Stimulated activated memory B cell treated with anti-CD40 and anti-IgM and Interleukin-4, amounts not matched to agents 10 μg/mL and 1 μg/mL and 100 μg/mL, for 72 hours (primary cell): ENCODE measurements at places on chromosomes 7 and 10.
A peak's percentile ranks its signal among the peaks of the same experiment; 100 is the strongest.

DNA sequence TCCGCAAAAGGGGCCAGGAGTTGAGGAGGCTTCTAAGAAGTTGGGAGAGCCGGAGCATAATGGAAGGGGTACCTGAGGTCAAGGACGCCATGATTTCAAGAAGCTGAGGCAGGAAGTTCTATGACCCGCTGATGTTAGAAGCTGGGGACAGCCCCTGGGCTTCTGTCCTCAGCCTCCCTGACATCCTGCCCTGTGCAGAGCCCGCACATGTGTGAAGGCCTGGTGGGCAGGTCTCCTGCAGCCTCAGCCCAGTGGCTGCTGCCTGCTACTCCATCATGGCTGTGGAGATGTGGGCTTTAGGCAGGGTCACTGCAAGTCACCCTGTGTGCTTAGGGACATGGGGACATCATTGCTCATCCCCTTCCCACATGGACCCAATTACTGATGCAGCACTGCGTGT is 53.8 kb upstream of the PCBD1 start:
- ATAC-seq = no peak

DNA sequence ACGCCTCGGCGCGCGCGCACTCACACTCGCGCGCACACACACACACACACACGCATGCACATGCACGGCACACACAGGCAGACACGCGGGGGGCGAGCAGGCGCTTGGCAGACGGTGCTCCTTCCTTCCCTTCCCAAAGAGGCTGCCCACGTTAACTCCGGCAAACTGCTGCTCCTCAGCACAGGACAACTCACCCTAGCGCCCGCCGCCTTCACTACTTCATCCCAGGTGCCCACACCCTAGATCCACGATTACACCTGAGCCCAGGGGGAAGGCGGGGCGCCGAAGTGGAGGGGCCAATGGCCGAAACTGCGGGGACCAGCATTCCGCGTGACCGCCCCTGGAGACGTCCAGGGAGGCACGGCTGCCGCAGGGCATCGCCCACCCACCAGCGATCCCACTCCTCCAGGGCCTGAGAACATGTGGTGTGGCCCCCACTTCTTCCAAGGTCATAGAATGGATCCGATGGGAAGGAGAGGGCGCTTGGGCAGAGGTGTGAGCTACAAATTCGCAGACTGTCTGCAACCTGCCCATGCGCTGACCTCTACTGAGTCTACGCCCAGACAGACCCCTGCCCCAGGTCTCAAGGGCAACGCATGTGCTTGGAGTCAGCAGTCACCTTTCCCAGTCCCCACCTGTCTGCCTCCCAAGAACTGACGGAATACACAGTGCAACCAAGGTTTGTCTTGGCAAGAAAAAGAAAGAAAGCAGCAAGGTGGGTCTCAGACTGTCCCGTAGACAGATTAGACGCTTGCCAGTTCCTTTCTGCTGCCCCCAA is 74.6 kb downstream of the CALN1 start:
- ATAC-seq = no peak

GRCh38 chr7:140924019-140924820 is 509 bp downstream of the BRAF start:
- ATAC-seq = peak; percentile 86

- no peak for ATAC-seq
These were observed 473 bp upstream of the ZNF32 start for GRCh38 chr10:43649185-43649523.

DNA sequence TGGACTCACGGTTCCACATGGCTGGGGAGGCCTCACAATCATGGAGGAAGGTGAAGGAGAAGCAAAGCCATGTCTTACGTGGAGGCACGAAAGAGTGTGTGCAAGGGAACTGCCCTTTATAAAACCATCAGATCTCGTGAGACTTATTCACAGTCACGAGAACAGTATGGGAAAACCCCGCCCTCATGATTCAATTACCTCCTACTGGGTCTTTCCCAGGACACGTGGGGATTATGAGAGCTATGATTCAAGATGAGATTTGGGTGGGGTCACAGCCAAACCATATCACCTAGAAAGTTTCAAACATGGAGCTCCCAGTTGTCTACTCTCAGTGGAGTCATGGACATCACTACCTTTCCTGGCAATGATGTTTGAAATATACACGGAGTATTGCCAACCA is 49.6 kb downstream of the CYCS start:
- no peak for ATAC-seq

DNA sequence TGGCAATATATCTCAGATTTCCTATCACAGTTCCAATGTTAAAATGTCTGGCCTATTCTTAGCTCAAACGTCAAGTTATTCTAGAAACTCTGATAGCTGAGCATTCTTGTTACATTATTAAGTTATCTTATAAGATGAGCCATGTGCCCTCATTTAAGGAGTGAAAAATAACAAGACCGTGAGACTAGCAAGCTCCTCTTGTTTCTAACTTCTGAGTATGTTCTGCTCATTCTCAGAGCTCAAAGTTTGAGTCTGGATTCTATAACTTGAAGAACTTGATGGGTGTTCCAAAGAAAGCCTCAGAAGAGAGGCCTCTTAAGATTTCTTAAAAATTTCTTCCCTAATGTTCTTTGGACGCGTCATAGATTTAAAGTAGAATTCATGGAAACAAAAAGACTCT is 215.2 kb downstream of the HTR7 start:
- ATAC-seq = no peak

GRCh38 chr7:105920766-105921165 is 42.3 kb upstream of the CDHR3 start:
- ATAC-seq = no peak

GRCh38 chr10:125840955-125841354 is 17.6 kb downstream of the BCCIP start:
- ATAC-seq = no peak

- no peak for ATAC-seq
These were observed 33.4 kb upstream of the NRBF2 start for GRCh38 chr10:63099734-63100133.

- ATAC-seq = peak; percentile 13
These were observed 130.0 kb downstream of the FAM53B start for GRCh38 chr10:124614003-124614659.

DNA sequence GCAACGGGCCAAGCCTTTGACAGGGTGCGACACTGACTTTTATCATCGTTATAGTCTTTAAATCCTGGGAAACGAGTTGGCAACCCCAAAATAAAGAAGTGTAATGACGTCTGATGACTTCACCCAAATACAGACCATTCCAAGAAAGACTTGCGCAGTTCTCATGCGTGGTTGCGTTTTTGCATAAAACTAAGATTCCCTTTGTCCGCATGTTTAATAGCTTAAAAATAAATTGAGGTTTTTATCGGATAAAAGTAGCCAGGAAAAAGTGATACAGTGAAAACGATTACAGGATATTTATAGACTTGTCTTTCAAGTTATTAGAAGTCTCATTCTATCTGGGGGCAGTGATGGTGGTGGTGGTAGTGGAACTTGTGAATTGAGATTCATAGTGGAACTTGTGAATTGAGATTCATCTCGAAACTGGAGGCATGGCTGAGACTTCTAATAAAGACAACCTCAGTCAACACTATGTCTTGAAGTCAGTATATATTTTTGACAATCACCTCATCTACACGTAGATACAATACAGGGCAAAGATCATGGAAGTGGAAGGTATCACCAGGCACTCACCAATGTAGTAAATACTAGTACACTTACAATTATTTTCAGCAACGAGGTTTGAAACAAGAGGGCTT is 1.2 kb upstream of the NAMPT start:
- peak; percentile 31 for ATAC-seq

GRCh38 chr10:114920459-114920858 is 17.5 kb upstream of the TRUB1 start:
- no peak for ATAC-seq

- ATAC-seq = peak; percentile 94
These were observed 26.4 kb upstream of the KLF6 start for GRCh38 chr10:3811291-3811870.

- ATAC-seq = no peak
These were observed 148.7 kb upstream of the ITGB1 start for GRCh38 chr10:33106767-33107166.

DNA sequence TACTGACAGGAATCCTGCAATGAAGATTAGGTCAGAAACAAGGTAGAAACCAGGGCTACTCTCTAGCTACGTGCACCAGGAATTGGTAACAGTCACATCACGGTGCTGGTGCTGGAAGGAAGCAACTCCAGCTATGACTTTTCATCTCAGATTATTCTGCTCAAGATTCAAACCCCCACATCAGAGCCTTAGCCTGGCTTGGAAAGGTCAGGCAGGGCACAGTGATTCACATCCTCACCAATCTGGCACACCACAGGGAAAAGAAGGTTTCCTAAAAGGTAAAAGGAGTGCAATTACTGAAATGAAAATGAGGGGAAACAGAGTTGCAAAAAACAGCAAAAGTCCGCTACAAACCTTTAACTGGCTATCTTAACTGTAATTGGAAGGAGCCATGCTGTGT is 240.2 kb upstream of the NPSR1 start:
- no peak for ATAC-seq

GRCh38 chr7:11104578-11104977 is 130.9 kb downstream of the PHF14 start:
- no peak for ATAC-seq

- ATAC-seq = no peak
These were observed 27.8 kb downstream of the COA1 start for GRCh38 chr7:43701500-43701854.

- ATAC-seq = no peak
These were observed 80.8 kb upstream of the PLXNA4 start for GRCh38 chr7:132656846-132657776.
